ENCODE measurements at places on chromosomes 7 and 10.

GRCh38 chr10:59622320-59623132 lies 87.1 kb downstream of the SLC16A9 start:
- DNase-seq = peak; percentile 60

GRCh38 chr7:20697351-20697750 lies 81.9 kb downstream of the ABCB5 start:
- DNase-seq = no peak

GRCh38 chr10:7813481-7813880 lies 4.8 kb upstream of the TAF3 start:
- no peak for DNase-seq

DNA sequence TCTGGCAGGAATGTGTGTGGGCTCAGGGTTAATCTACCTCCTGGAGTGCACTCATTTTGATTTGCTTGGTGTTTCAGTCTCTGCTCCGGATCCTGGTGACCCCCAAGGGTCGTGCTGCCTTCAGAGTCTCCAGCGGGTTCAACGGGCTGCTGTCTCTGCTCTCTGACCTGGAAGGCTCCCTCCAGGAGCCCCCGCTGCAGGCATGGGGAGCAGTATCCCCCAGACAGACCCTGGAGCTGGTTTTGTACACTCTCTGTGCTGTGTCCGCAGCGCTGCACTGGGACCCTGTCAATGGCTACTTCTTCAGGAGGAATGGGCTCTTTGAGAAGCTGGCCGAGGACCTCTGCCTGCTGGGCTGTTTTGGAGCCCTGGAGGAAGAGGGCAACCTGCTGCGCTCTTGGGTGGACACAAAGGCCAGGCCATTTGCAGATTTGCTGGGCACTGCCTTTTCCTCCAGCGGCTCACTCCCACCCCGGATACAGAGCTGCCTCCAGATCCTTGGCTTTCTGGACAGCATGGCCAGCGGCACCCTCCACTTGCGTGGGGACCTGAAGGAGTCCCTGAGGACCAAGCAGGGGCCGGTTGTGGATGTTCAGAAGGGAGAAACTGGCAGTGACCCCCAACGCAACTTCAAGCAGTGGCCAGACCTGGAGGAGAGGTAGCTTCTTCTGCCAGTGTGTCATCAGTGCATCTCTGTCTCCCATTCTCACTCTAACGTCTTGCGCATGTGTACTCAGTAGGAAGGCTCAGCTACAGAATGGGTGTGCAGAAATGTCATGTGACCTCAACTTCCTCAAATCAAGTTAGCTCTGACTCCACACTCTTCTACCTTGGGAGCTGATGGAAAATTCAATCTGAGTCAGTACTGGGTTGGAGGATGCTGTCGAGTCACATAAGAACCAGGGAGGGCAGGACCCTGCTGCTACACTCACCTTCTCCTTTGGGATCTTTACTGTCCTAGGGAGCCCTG lies 58.5 kb downstream of the WDFY4 start:
- DNase-seq = no peak

DNA sequence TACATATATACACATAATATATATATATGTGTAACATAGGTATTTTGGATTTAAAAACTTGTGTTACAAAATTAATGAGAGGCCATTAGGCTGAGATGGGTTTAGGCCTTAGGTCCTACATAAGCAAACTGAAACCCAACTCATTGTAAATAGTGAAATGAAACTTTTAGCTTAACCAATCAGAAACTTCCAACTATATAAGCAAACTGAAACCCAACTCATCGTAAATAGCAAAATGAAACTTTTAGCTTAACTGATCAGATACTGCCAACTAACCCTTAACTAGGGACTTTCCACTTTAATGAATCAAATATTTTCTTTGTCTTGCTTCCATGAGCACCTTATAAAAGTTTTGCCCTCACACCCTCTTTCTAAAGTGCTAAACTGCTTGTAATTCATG lies 17.3 kb upstream of the SAMD9L start:
- no peak for DNase-seq

GRCh38 chr10:120437541-120437940 lies 19.5 kb upstream of the PLPP4 start:
- DNase-seq = no peak

GRCh38 chr7:158647475-158647792 lies 57.2 kb downstream of the NCAPG2 start:
- DNase-seq = no peak

DNA sequence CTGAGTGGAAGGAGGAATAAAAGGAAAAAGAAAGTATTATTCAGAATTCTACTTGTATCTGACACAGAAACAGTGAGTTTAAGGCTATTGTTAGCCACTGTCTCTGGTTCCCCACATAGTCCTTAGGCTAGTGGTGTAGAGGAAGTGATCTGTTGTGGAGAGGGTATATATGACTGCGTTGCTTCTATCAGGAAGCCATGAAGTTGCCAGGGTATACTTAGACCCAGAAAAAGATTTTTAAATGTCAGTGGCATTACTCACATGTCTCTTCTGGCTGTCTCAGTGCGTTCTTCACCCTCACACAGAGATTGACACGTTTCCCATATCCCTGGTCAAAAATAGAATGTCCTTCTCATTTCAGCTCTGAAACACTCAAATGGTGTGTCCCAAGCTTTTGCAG lies 72.7 kb downstream of the SEM1 start:
- no peak for DNase-seq

DNA sequence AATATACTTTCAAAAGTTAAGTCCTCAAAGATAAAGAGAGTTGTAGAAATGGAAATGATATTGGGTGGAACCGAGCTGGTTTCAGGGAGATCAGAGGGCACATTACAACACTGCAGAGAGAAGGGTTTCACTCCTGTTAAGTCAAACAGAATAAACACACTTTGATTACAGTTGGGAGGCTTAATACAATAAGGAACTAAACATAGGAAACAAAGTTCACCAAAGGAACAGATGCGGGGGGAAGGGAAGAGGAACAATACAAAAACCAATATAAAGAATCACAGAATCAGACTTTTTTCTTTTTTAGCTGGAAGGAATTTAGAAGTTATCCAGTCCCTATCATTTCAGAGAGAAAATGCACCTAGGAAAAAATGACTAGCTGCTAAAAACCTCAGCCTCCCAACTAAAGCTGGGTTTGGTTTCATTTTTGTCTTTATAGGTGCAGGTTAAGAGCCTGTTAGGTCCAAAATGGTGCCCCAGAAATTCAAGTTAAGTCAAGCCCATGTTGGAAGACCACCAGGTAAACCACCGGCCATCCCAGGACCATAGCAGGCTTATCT lies 81.9 kb downstream of the DNMBP start:
- DNase-seq = no peak

DNA sequence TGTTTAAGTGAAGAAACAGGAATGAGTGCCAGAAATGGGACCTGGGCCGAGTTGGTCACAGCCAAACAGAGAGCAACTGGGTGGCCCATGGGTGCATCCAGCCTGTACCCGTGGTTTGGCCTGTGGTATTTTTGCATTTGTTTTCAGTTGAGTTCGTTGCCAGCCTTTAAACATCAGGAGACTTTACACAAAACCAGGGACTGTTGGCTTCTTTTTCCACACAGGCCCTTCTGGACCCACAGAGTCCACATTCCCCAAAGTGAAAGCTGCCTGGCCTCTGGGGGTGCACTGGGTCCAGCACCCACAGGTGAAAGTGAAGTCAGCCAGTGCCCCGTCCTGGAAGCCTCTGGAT lies 54.1 kb upstream of the TNS3 start:
- DNase-seq = no peak

GRCh38 chr10:30840395-30841050 lies 191.1 kb downstream of the ZNF438 start:
- no peak for DNase-seq

DNA sequence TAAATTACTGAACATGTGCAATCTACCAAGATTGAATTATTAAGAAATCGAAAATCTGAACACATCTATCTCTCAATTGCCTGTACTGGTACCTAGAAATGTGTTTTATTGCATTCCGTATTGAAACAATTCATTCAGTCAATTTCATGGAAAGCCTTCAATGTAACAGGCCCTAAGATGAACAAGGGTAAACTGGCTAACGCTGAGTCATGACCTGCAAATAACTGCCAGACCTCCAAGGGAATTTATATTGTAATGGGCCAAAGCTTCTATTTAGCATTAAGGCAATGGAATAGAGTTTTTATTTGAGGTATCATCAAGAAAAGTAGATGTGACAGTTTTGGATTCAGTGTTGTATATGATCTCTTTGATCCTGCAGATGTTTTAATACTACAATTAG lies 49.9 kb upstream of the CD36 start:
- no peak for DNase-seq

- no peak for DNase-seq
Measured at GRCh38 chr10:120813085-120813484, 38.1 kb upstream of the WDR11 start.

GRCh38 chr7:70698219-70698832 lies 433.6 kb upstream of the GALNT17 start:
- DNase-seq = no peak

DNA sequence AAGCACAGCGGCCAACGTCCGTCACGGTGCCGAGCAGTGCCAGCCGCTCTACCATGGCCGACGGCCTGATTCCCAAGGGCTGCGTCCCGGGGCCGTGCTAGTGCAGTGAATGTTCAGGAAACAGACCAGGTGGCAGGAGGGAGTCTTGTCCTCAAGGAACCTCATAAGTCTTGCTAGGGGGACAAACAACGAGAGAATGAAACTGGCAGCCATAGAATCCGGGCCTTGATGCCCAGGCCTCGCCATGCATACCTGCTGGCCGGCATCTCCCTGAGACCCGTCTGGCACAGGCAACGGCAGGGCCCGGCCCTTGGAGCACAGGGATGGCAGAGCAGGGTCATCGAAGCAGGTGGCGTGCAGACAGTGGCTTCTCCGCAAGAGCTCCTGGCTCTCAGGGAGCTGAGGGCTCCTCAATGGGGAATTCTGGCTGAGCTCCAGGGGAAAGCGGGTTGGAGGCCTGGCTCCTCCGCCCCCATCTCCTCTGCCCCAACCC lies 58.8 kb downstream of the DIP2C start:
- DNase-seq = no peak

DNA sequence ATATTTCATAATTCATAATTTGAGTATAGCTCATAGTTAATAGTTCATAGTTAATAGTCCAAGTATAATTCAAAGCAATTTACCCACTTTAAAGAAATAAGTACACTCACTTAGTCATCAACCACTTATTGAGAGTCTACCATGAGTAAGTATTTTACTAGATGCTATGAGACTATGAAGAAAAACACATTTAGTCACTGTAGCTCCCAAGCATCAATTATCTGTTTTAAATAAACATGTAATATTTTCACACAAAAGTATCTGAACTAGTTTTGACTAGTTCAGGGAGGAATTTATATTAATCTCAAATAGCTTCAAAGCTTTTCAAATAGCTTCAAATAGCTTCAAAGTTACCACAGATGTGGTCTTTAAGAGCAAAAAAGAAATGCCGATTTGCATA lies 119.2 kb downstream of the ANK3 start:
- DNase-seq = peak; percentile 49

GRCh38 chr7:158683541-158683940 lies 21.1 kb downstream of the NCAPG2 start:
- DNase-seq = no peak

DNA sequence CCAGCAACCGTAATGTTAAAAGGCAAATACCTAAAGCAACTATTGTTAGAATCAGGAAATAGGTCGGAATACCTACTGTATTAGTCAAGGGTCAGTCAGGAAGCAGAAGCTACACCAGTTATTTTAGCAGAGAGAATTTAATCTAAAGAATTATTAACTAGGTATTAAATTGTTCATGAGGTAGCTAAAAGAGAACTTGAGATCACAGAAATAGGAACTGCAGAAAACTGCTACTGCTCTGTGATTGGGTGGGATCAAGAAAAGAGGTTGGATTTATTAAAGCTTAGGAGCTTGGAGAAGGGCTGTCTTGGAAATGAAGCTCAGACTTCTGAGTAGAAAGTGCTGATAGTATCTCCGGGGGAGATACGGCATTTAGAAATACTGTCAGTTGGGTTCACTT lies 20.0 kb upstream of the ZNF438 start:
- DNase-seq = no peak

GRCh38 chr7:47601119-47601880 lies 19.4 kb upstream of the TNS3 start:
- DNase-seq = peak; percentile 95

DNA sequence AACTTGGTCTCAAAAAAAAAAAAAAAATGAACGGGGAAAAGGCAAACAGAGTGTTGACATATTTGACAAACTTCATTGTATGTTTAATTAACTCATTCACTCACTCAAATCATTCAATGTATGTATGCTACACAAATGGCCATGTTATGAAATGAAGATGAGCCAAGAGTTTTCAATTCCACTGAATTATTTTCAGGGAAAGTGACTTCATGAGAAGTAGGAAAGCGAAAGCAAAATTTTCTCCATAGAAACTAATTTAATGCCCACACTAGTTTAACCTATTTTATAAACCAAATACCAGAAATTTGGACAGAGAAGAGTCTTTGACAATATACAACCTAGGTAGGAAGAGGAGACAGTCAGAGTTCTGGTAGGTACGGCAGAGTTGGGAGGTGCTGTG lies 119.5 kb downstream of the HIPK2 start:
- no peak for DNase-seq

DNA sequence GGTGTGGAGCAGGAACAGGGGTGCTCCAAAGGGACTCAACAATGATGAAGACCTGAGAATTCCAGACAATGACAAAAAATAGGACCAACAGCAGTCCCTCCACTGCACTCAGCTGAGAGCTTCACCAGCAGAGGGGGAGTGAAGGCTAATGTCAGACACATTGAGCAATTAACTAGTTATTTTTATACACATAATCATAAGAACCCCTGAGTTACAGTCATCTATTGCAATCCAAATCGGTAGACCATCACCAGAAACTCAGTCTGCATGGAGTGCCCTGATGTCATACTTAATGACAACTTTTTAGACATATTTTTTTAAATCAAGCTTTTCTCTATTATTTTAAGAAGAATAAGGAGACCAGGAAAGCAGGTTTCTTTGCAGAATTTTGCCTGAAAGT lies 30.6 kb upstream of the IKZF1 start:
- no peak for DNase-seq
